ENCODE measurements at places on chromosomes 4 and X.

DNA sequence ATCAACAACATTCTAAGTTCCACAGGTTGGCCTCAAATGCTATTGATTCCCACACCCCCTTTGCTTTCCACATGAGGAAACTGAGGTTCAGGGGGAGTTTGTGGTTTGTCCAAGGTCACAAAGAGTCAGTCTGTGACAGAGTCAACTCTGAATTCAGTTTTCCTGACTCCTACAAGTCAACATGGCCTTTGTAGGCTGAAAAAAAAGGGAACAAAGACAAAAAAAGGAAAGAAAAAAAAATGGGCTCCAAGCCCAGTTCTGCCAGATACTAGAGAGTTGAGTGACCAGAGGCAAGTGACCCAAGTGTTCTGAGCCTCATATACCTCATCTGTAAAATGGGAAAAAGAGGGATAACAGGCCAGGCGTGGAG, 16.5 kb upstream of the PIM2 start:
- DNase-seq, result no peak

GRCh38 chr4:76712564-76712963, 185.4 kb downstream of the SOWAHB start:
- DNase-seq, result no peak

DNA sequence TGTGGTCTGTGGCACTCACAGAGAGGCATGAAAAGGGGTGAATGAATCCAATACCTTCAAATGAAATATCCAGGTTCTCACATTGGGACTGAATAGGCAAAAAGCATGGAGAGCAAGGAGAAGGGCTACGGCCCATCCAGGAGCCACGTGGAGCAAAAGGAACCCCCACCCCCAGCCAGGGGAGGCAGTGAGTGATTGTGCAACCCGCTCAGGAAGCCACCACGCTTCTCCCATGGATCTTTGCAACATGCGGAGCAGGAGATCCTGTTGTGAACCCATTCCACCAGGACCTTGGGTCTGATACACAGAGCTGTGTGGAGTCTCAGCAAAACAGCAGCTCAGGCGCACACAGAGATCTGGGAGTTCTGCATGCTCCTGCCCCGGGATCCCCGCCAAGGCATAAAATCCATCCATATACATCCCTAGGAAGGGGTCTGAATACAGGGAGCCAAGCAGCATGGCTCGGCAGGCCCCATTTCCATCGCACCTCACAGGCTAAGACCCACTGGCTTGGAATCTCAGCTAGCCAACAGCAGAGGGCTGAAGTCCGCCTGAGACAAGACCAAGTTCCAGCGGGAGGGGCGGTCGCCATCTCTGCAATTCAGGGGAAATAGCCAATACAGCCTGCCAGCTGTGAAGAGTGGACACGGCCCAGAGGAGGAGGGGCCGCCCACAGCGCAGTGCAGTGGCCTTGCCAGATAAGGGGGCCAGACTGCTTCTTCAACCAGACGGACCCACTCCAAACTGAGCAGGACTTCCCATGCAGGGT, 80.2 kb downstream of the FGF16 start:
- DNase-seq, result no peak

- no peak for DNase-seq
Observed at GRCh38 chrX:39661116-39661907, 436.4 kb downstream of the BCOR start.

GRCh38 chr4:110705440-110705782, 82.5 kb upstream of the PITX2 start:
- no peak for DNase-seq

DNA sequence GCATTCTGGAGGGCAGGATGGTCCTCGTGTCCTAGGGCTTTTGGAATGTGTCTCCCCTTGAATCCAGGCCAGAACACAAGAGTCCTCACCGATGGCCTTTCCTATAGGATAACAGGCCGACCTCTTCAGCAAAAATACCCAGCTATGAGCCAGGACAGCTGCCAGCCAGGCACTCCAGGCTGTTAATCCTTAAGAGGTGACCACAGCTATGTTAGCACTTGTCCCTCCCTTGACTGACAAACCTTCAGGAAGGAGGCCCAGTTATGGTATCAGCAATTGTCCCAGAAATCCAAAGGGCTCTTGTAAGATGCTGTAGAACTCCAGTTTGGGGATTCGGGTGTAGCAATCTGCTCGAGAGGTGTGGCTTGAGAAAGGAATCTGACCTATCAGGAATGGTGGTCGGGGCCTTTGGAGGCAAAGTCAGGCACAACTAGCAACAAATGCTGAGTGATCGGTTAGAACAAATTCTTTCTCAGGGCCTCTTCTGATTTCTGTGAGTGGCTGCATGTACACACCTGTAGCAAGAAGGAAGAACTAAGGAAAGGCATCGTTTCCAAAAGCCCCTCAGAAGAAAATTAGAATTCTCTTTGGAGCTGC, 54.6 kb downstream of the PTCHD1 start:
- no peak for DNase-seq

GRCh38 chr4:86757468-86757867, 91.7 kb downstream of the SLC10A6 start:
- DNase-seq, result no peak

DNA sequence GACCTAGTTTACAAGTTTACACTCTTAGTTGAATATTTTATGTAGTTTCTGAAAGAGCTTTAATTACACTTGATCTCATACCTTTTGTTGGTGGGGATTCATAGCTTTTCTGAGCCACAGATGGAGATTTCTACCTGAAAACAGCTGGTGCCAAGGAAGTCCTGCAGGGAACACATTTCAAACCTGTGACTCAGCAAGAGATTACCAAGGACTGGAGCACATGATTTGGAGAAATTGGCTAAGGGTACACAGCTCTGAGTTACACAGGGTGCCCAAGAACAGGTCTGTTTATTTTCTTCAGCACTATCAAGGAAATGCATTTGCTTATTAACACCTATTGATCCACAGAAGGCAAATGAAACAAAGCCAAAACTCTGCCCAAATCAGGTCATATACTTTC, 691.5 kb downstream of the KCTD8 start:
- DNase-seq, result no peak

DNA sequence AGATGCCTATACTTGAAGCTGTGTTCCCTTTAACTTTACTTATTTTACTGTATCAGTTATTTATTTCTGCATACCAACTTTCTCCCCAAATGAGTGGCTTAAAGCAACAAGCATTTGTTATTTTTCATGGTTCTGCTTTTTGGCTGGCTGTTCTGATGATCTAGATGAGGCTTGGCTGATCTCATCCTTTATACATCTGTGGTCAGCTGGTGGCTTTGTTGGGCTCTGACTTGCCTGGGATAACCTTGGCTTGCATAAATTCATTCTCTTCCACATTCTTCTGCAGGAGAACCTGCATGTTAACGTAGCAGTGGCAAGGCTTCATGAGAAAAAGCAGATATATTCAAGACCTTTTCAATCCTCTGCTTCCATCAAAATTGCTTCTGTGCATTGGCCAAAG, 1317.6 kb downstream of the ADGRL3 start:
- DNase-seq, result no peak

- DNase-seq, result no peak
Observed at GRCh38 chrX:42089031-42089430, 165.7 kb upstream of the CASK start.

- no peak for DNase-seq
Observed at GRCh38 chrX:148670277-148670676, 169.9 kb downstream of the AFF2 start.

GRCh38 chr4:112023402-112023950, 121.8 kb upstream of the FAM241A start:
- no peak for DNase-seq

DNA sequence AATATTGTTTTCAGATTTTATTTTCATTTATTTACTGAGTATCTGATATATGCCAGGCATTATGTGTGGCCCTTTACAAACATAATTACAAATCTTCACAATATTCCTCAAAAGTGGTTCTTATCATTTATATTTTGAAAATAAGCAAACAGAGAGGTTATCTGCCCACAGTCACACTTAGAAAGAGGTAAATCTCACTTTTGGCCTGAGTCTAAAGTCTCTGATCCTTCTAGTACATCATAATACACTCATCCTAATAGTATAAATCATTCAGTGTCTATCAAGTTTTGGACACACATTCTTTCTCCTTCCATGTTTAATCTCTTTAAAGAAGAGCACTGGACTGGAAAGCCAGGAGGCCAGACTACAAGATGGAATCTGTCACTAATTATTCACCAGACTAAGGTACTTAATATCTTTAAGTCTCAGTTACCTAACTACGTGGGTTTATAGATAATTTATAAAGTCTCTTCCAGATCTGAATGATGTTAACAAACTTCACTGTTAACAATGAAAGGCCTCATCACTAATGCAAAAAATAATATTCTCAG, 281.3 kb downstream of the PPP3CA start:
- DNase-seq, result no peak

GRCh38 chr4:155545456-155545855, 121.2 kb upstream of the GUCY1A1 start:
- no peak for DNase-seq

- DNase-seq, result no peak
Observed at GRCh38 chr4:78451407-78451806, 100.2 kb upstream of the ANXA3 start.

DNA sequence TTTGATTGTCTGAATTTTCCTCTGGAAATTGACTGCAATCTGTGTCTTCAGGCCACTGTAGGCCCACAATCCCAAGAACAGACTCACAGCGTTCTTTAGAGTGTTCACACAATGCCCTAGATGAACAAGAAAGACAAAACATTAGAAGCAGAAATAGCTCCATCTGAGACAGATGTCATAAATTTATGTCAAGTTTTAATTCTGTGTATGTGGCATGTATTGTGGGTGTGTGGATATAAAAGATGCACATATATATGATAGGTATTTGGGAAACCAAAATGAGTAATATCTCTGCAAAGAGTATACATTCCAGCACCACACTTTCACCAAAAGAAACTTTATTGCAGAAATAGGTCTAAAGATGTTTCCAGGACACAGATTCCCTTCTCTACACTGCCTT, 176.1 kb downstream of the CORIN start:
- no peak for DNase-seq

- no peak for DNase-seq
Observed at GRCh38 chr4:187633245-187633644, 362.3 kb upstream of the ZFP42 start.

DNA sequence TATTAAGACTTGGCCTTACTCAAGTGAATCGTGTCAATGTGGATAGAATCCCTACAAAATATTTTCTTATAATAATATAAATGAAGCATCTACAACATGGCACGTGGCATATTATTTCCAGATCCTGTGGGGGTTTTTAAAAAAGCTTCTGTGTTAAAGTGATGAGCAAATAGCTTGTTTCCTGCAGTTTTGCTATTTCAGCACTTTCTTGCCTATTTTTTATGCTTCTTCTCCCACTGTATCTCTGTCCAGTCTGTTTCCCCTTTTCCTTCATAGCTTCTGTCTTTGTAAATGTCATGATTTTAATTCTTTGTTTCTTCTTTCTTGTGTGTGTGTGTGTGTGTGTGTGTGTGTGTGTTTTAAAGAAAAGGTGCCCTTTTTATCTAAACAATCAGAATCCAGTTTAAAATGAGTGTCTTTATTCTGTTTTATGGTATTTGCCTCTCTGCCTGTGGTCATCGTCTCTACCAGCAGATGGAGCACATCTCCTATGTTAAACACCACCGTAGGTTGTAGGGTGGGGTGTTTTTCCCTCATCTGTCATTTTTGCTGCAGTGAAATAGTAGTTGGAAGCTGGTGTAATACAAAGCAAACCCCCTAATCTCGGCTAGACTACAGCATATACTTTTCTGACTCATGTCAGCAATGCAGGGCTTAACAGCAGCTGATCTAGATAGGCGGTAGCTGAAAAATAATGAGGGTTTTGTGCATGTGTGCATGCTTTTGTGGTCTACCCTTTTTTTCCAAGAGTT, 33.1 kb downstream of the FTHL17 start:
- no peak for DNase-seq

- no peak for DNase-seq
Observed at GRCh38 chr4:89204624-89205023, 93.3 kb downstream of the TIGD2 start.

GRCh38 chr4:87392183-87392582, 1.2 kb upstream of the HSD17B11 start:
- no peak for DNase-seq

DNA sequence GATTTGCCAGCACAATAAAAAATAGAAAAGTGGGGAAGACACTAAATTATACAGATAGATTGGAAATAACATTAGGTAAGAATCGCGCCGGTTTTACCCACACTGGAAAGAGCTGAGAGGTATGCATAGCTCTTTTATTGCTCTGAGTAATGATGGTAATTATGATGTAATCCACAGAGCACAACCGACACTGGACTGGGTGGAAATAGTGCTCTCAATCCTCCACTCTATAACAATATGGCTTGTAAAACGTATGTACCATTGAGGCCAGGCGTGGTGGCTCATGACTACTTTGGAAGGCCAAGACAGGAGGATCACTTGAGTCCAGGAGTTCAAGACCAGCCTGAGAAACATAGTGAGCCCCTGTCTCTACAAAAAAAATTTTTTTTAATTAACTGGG, 104.3 kb upstream of the RAPGEF2 start:
- DNase-seq, result no peak

DNA sequence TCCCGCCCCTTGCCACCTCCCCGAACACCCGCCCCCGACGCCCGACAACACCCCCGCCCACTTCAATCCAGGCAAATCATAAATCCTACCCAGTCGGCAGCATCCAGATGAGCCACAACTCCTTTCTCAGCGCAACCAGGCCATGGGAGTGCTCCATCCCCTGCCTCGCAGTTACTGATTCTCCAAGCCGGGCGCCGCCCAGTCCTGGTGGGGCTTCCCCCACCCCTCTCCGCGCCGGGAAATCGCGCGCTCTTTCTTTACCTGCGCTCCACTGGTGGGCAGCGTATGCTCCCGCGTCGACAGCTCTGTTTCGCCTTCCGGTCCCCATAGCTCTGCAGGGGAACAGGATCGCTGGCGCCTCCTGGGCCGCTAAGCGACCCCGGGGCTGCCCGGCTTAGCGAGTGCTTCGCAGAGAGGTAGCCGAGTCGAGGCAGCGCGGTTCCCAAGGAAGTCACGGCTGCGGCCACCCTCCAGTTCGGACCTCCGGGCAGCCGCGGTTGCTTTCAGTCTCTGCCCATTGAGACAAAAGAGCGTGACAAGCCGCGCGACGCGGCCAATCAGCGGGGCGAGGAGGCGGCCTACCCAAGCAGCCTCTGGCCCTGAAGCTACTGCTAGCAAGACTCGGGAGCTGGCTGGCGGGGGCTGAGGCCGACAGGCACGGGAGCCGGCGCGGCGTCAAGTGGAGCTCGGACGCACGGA, 43.7 kb upstream of the TMSB15B start:
- DNase-seq, result peak; percentile 20

DNA sequence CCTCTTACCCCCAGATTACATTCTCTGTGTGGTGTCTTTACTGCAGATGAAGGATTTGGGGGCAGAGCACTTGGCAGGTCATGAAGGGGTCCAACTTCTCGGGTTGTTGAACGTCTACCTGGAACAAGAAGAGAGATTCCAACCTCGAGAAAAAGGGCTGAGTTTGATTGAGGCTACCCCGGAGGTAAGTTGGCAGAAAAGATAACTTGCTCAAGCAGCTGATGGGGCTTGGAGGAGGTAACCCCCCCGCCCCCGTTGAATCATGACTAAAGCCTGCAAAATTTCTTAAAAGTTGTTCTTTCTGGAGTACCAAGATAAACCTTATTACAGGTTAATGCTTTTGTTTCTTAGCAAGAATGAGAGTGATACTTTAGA, 1.5 kb downstream of the CCNG2 start:
- no peak for DNase-seq
